ENCODE measurements at places on chromosomes 11 and 22. TPM values are rescaled to one million over a fixed set of nuclear protein-coding genes. Genes with fewer than 3 reads are reported as not detected.

GRCh38 chr11:20000022-20000350 is 160.3 kb downstream of the DBX1 start:
- no peaks in the 10 kb centered on the region for H3K36me3 ChIP-seq
- no peak overlapping the region for H3K27ac ChIP-seq
- no peak overlapping the region for H3K4me3 ChIP-seq
- DNase-seq, result no peak
- H3K4me1 ChIP-seq, result no peaks in the 10 kb centered on the region

GRCh38 chr11:74446532-74446938 is 20.8 kb downstream of the KCNE3 start:
- no peak for DNase-seq
- H3K27ac ChIP-seq, result no peak overlapping the region
- H3K4me1 ChIP-seq, result no peaks in the 10 kb centered on the region
- no peaks in the 10 kb centered on the region for H3K36me3 ChIP-seq
- H3K27me3 ChIP-seq, result no peaks in the 10 kb centered on the region

GRCh38 chr22:32317524-32317923 is 40.1 kb upstream of the RFPL3 start:
- peaks cover 3% of the 10 kb centered on the region for H3K27me3 ChIP-seq
- H3K4me3 ChIP-seq, result no peak overlapping the region
- H3K27ac ChIP-seq, result no peak overlapping the region
- no peaks in the 10 kb centered on the region for H3K4me1 ChIP-seq
- no peak for DNase-seq

SPTY2D1 gene
- 22.2 TPM for total RNA-seq

DNA sequence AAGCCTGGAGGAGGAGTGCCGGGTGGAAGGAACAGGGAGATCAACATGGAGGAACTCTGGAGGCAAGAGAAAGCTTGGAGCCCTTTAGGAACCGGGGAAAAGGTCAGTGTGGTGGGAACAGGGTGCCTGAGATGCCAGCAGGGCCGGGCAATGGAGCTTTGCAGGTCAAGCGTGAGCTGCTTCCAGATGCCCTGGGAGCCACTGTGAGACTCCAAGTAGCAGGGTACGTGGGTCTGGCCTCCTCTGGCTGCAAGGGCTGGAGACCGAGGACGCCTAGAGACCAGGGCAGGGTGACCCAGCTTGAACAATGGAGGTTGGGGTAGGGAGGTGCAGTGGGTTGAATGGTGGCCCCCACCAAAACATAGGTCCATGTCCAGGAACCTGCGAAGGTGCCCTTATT is 15.6 kb upstream of the EMID1 start:
- peaks cover 18% of the 10 kb centered on the region for H3K27me3 ChIP-seq
- H3K36me3 ChIP-seq, result no peaks in the 10 kb centered on the region
- no peak overlapping the region for H3K27ac ChIP-seq
- H3K4me1 ChIP-seq, result no peaks in the 10 kb centered on the region
- no peak for DNase-seq
